DMS79 (cell line): ENCODE measurements at places on chromosomes 4 and X.

DNA sequence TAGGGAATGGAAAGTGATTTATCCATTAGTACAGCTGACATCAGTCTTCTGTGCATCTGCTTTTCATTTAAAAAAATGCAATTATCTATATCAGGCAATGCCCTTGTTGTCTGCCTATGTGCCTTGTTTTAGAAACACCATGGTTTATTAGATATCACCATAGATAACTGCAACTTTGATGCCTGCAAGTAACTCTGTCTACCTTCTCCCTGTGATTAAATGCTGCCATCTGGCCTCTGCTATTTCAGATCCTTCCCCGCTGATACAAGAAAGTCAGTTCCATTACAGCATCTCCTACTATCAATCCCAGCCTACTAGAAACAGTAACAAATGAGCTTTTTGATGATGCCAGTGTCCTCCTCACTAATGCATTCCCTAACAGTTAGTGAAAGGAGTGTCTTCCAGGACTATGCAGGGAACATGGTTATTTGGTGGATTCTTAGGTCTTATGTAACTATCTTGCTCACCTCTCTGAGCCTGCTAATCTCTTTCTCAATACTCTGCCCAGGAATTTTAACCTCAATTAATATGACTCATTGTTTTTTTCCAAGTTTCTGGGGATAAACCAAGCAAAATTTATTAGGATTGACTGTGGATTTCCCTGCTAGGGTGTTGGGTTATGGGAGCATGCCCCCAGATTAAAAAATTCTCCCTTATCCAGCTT lies 444.9 kb downstream of the RAPGEF2 start:
- DNase-seq, result no peak

DNA sequence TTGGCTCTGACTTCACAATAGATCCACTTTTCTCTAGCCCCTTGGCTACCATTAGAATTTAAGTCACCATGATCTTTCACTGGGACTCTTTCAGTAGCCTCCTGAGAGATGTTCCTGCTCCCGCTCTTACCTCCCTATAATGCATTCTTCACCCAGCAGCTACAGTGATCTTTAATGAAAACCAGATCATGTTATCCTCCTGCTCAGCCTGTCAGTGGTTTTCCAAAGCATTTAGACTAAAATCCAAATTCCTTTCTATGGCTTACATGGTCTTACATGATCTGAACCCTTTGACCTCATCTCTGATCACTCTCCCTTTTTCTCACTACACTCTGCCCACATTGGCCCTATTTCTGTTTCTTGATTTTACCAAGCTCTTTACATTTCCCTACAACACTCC lies 18.3 kb upstream of the RPS6KA3 start:
- no peak for DNase-seq

DNA sequence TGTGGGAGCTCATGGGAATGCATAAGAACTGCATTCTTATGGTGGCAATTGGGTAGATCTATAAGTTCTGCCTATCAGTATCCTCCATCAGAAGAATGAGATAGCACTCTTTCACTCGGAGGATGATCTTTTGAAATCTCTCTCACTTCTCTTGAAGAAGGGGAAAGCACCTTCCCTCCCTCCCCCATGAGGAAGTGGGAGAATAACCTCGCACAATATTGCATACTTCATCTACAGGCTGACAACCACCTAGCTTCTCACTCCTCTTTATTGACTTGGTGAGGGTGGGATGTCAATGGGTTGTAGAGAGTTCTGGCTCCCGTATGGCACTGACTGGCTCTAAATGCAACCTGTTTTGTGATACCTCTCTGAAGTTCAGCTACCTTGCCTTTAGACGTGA lies 146.7 kb upstream of the SPOCK3 start:
- no peak for DNase-seq

GRCh38 chr4:120291541-120291940 lies 224.9 kb upstream of the MAD2L1 start:
- DNase-seq, result no peak

- no peak for DNase-seq
Measured at GRCh38 chr4:16225167-16225862, 956 bp downstream of the TAPT1 start.

- DNase-seq, result no peak
Measured at GRCh38 chr4:55733932-55734331, 85.7 kb upstream of the EXOC1L start.

GRCh38 chr4:109764376-109764775 lies 34.5 kb upstream of the PLA2G12A start:
- DNase-seq, result no peak

DNA sequence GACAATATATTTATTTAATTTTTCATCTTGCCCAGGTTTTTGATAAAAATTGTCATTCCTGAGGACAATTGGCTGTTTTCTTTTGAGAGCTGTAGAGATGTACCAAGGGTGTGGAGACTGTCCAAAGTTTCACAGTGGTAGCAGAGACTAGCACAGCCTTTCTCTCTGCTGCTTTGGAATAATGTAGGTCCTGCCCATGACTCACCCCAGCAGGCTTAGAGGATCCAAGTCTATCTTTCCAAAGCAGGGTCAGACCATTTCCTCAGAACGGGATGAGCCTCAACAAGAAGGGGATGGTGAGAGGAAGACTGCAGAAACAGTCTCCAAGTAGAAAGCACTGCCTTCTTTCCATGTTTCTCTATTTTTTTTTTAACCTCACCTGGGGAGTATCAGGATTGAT lies 131.5 kb upstream of the RPL34 start:
- DNase-seq, result no peak

DNA sequence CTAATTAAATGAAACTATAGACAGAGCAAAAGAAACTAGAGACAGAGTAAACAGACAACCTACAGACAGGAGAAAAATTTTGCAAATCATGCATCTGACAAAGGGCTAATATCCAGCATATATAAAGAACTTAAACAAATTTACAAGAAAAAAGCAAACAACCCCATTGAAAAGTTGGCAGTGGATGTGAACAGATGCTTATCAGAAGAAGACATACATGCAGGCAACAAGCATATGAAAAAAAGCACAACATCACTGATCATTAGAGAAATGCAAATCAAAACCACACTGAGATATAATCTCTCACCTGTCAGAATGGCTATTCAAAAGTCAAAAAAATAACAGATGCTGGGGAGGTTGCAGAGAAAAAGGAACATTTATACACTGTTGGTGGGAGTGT lies 14.8 kb downstream of the ZNF280C start:
- DNase-seq, result no peak

- DNase-seq, result no peak
Measured at GRCh38 chr4:54780149-54780495, 122.4 kb downstream of the KIT start.

GRCh38 chr4:7101692-7102515 lies 34.0 kb upstream of the GRPEL1 start:
- peak; percentile 20 for DNase-seq

DNA sequence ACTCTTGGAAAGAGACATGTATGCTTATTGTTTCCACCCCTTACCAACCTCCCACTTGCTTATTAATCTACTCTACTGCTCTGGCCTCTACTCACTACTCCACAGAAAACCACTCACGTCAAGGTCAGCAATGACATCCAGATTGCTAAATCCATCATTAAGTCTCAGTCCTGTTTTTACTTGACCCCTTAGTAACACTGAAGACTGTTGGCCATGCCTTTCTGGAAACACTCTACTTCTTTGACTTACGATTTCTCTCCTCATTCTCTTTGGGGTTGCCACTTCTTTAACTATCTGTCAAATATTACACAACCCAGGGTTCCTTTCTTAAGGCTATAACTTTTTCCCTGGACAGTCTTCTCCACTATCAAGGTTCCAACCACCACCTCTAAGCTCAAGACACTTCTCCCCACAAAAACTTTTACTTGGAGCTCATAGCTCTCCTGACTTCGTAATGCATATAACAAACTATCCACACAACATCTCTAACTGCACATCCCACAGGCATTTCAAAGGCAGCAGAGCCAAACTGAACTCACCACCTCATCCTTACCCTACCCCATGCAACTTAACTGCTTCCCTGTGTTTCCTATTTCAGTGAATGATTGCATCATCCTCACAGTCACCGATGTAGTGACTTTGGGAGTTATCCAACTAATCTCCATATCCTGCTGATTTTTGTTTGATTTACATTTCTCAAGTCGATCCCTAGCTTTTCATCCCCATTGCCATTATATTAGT lies 15.8 kb upstream of the MAGEA4 start:
- no peak for DNase-seq

DNA sequence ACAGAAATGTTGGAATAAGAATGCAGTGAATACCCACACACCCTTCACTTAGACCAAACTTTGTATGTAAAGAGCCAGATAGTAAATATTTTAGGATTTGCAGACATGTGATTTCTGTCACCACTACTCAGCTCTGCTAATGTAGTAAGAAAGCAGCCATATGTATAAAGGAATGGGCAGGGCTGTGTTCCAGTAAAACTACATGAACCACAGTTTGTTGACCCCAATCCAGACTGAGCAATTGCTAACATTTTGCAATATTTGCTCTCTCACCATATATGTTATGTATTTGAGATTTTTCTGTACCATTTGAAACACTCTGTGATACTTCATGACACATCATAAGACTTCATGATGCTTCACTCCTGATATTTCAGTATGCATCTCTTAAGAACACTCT lies 32.0 kb upstream of the TBC1D1 start:
- DNase-seq, result no peak

DNA sequence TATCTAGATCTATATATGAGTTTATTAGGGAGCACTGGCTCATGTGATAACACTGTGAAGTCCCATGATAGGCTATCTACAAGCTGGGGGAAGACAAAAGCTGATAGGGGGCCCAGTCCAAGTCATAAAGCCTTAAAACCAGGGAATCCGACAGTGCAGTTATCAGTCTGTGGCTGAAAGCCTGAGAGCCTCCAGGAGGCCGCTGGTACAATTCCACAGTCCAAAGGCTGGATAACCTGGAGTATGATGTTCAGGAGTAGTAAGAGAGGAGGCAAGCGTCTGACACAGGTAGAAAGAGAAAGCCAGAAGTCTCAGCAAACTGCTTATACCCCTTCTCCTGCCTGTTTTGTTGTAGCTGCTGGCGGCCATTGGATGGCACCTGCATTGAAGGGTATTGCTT lies 177.6 kb upstream of the SPRY1 start:
- DNase-seq, result no peak

- no peak for DNase-seq
Measured at GRCh38 chr4:125319311-125319710, 4.6 kb downstream of the FAT4 start.

- DNase-seq, result peak; percentile 15
Measured at GRCh38 chrX:102712981-102713625, 855 bp downstream of the GPRASP2 start.

GRCh38 chr4:173696011-173696410 lies 166.0 kb upstream of the HAND2 start:
- DNase-seq, result no peak

DNA sequence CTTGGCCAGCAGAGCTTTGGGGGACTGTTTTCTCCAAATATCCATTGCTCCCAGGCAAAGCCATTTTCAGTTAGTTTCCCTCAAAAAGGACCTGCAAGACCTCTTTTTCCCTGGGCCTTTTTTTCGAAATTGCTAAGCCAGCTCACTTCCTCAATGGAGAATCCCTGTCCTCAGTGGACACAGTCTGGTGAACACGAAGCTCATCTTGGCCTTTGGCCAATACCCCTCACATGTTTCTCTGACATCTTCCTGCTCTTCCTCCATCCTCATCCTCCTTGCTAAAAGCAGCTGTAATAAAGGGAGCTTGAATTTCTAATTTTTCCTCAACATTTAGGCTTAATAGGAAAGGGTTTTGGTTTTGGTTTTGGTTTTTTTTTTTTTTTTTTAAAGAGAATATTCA lies 17.6 kb upstream of the PRPS1 start:
- no peak for DNase-seq

DNA sequence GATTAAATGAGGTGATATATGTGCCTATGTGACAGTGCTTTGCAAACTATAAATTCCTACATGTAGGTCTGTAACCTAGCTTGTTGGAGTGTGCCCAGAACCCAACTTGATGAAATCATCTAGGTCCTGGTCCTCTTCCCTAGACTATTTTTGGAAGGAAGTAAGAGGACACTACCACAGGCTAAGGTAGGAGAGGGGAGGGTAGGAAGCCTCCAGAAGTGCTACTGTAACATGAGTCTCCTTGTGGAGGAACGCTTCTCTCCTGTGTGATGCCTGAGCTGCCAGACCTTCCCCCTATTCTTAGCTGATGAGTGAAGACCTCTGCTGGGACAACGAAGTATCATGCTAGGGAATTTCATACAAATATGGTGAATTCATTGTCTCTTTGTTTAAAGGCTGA lies 41.8 kb upstream of the IL21 start:
- DNase-seq, result no peak

DNA sequence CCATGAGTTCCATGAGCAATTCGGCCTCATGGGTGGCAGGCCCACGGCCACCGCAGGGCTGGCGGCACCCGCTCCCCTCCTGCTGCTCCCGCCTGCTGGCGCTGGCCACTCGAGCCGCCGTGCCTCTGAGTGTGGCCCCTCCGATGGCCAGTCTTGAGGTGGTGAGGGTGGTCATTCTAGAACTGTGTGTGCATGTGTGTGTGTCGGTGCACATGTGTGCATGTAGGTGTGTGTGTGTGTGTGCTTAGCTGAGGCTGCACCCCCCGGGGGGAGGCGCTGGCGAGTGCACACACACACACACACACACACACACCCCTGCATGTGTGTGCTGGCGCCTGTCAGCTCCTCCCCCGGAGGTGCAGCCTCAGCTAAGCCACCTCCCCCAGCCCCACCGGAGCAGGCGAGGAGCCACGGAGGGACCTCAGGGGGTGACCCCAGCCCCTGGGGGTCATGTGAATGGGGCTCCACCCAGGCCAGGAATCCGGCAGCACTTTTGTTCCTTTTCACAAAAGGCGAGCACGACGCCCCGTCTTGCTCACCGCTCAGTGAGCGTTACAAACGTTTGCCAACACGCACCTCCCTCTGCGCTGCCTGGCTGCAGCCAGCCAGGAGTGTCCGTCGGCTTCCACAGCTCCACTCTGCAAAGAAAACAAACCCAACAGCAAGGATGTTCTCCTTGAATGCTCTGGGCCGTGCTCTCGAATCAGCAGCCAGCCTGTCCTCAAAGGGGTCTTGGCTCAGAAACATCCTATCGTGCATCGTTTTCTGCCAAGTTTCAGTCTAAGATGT lies 29.9 kb downstream of the FGFRL1 start:
- no peak for DNase-seq

GRCh38 chr4:68734095-68734494 lies 63.6 kb upstream of the UGT2B15 start:
- DNase-seq, result no peak

DNA sequence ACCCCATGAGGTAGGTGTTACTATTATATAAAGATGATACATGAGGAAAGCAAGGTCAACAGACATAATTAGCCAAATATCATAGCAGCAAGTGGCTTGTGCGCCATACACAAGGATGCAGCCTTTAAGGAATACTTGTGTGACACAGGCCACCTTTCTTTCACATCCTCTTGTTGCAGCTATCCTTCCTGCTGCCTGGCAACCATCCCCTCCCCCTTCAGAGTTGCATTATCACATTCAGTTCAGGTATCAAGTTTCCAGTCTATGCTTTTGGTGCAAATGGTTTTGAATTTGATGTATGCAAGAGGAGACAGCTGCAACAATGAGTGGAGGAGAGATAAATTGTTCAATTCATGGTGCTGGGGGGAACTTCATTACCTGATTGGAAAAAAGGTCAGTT lies 6.4 kb downstream of the ZCCHC18 start:
- DNase-seq, result no peak

GRCh38 chr4:40586034-40586433 lies 43.6 kb downstream of the RBM47 start:
- no peak for DNase-seq
